ENCODE measurements at places on chromosomes 2 and 18. TPM values are rescaled to one million over a fixed set of nuclear protein-coding genes. Genes with fewer than 3 reads are reported as not detected.

MOGAT1 gene
- not detected for total RNA-seq

DNA sequence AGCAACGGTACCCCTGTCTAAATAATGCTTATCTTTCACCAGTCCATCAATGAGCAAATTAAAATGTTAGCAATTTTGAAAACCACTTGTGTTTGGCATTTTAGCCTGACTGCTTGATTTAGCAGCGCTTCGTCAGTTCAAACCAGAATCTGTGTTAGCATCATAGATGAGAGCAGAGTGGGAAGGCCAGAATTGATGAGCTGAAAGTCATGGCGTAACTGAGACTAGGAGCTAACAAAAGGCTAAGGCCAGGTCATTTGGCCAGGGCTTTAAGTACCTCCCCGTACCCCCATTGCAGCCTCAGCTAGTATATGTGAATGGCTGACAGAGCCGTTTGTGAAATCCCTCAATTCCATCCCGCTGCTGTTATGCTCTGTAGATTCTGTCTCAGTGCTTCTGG is 16.0 kb downstream of the APCDD1 start:
- no peak for DNase-seq

GRCh38 chr18:31711365-31712172 is 27.2 kb upstream of the B4GALT6 start:
- no peak for DNase-seq

- no peak for DNase-seq
These were observed 396.0 kb upstream of the ATP5MC3 start for GRCh38 chr2:175577368-175577970.

- DNase-seq, result no peak
These were observed 89.2 kb upstream of the PELI1 start for GRCh38 chr2:64233376-64233922.

PSMA8 gene
- total RNA-seq, result 0.45 TPM

GRCh38 chr2:12333293-12333692 is 383.4 kb upstream of the TRIB2 start:
- DNase-seq, result no peak

GRCh38 chr2:84674099-84674498 is 157.8 kb downstream of the DNAH6 start:
- no peak for DNase-seq

MEP1B gene
- 0.35 TPM for total RNA-seq

Measured in activated naive CD4-positive, alpha-beta T cell treated with anti-CD3 and anti-CD28 coated beads, Interleukin-2, amount 50 U/mL, for 72 hours (primary cell).